ENCODE measurements at places on chromosomes 1 and 21.

- no peak for DNase-seq
These were observed 62.2 kb upstream of the ATP1B1 start for GRCh38 chr1:169044296-169044695.

- peak; percentile 92 for DNase-seq
These were observed at the start of gene NASP for GRCh38 chr1:45583666-45584350. Gene NASP, plus strand, starts transcription at chr1:45584041. Its CDS starts 106 bp downstream, at chr1:45584147.

DNA sequence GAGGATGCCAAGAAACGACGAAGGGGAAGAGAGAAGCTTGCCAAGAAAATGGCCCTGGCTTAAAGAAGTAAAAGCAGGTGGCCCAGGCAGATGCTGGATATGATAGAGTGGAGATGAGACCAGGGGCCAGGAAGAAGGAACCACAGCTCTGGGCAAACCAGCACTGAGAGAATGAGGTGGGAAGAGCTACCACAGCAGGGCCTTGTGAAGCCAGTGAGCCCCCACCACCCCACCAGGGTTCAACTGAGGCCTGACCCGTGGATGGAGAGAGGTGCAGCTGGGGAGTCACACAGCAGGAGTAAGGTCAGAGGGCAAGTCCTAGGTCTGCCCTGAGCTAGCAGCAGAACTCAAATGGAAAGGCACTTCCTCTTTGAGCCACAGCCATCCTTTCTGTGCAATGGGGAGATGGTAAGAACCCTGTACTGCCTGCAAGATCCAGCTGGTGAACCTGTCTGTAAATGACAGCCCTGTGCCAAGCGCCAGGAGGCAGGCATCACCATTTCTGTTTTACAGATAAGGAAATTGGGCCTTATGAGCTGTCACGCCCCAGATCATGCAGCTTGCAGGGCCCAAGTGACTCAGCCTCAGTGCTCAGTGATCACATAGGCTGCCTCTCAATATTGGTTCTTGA, 8.5 kb downstream of the SH3BGRL3 start:
- no peak for DNase-seq

GRCh38 chr1:223819730-223820514, 25.8 kb downstream of the TP53BP2 start:
- no peak for DNase-seq

DNA sequence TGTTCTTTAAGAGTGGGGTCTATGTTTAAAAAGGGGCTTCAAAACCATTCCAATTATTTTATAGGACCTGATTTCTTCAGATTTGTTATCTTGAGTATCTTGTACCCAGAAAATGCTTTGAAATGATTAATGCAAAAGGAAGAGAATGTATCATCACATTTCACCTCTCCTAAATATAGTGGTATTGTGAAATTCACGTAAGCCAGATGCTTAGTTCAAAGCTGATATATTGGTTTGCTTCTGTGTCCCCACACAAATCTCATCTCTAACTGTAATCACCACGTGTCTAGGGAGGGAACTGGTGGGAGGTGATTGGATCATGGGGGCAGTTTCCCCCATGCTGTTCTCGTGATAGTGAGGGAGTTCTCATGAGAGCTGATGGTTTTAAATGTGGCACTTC, 8.5 kb downstream of the SOAT1 start:
- no peak for DNase-seq

DNA sequence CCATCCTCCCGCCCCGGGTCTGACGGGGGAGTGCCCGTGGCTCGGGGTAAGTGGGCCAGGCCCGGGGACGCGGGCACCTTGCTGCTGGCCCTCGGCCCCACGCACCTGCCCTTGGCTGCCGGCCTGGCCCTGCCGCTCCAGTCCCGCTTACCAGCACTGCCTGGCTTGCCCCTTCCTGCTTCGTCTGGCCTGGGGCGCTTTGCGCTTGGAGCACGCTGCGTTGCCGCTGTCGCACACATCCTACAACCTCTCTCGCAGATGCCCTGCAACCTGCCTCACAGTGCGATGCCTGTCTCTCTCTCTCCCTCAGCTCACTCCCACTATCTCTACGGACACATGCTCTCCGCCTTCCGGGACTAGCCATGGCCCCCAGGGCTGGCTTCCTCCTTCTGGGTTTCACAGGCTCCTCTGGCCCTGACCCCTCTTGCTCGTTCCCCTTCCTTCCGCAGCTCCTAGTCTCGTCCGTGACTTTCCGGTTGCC, 9.7 kb downstream of the MYOG start:
- no peak for DNase-seq

DNA sequence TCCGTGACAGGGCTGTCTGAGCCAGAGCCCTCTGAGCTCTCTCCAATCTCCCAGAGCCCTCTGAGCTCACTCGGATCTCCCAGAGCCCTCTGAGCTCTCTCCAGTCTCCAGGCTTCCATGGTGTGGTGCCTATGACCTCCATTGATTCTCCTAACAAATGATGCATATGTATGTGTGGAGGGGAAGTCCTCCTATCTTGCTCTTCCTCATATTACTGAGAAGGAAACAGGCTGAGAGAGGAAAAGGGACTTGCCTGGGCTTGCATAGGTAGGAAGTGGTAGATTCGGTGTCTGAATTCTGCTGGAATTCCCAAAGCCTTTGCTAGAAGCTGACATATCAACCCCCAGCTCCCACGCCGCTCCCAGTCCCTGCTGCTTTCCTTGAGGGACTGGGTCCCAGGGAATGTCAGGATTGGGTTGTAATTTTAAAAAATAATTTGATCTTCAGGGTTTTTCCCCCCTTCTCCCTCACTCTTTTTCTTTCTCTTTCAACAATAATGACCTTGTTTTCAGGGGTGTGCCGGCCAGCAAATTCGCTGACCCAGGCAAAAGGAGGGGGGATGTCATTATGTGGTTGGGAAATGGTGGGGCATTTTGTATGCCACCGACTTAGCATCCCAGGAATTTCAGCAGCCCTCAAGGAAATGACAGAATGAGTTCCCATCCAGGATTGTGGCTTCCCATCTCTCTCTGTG, 42.3 kb upstream of the RUNX3 start:
- no peak for DNase-seq

- no peak for DNase-seq
These were observed 11.4 kb upstream of the SPATC1L start for GRCh38 chr21:46195595-46196195.

- no peak for DNase-seq
These were observed 30.0 kb downstream of the C2CD2 start for GRCh38 chr21:41923631-41924367.

GRCh38 chr1:15963968-15964648, 11.8 kb downstream of the ZBTB17 start:
- DNase-seq: no peak
